ENCODE measurements at places on chromosomes 4 and X.
A peak's percentile ranks its signal among the peaks of the same experiment; 100 is the strongest.

- DNase-seq, result no peak
Measured at GRCh38 chr4:67082746-67083145, 462.6 kb downstream of the CENPC start.

DNA sequence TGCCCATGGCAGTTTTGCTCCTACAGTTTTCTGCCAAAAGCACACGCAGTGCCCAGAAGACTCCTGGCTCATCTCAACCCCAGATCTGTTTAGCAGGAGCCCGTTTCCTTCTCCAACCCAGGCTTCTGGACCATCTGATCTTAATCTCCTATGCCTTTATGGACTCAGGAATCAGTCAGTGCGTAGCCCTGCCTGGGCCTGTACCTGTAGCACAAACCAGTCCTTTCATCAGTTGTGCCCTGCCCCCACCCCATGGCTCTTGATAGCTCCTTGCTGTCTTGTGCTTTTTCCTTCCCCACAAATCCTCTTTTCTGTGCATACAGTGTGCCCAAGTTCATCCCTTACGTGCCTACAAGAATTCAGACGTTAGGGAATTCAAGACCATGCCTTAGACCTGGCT is 1.5 kb downstream of the ZNF718 start:
- no peak for DNase-seq

- peak; percentile 44 for DNase-seq
Measured at GRCh38 chr4:123986268-123986798, 589.7 kb downstream of the SPRY1 start.

- DNase-seq, result no peak
Measured at GRCh38 chr4:140070366-140070765, 83.6 kb downstream of the MAML3 start.

GRCh38 chrX:134622813-134623185 is 35.5 kb downstream of the PLAC1 start:
- DNase-seq, result no peak

DNA sequence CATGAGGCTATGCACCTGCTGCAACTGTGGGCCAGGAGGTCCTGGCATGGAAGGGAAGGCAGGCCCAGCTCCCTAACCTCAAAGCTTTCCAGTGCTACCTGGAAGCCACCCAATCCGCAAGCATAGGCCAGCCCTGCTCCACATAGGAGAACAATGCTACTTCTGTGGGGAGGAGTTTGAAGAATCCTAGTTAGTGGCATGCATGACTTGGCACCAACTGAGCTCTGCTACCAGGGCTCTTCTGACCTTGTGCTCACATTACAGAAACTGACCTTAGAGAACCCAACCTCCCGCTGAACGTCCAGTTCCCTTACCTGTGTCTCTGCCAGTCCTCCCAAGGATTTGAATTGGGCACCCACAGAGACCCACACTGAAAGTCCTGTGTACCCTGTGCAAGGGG is 58.8 kb downstream of the USP46 start:
- no peak for DNase-seq

- DNase-seq, result no peak
Measured at GRCh38 chr4:71449878-71450277, 111.1 kb downstream of the SLC4A4 start.

DNA sequence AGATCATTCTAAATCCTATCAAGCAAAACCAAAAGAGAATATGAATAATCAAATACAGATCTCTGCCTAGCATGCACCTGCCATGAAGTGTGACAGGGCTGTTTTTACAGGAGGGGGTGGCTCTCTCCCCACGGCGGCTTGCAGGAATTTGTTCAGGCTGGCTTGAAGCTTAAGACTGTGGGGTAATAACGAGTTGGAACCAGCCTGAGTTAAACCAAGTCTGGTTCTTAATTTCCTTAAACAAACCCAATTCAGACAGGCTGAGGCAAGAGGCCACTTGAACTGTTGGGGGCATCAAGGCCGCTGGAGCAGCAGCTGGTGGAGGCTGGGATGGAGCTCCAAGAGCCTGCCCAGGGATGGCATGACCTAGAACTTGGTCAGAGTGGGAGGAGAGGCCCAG is 45.1 kb upstream of the LGI2 start:
- DNase-seq, result no peak

GRCh38 chrX:130186651-130187050 is 14.9 kb downstream of the RAB33A start:
- no peak for DNase-seq

- no peak for DNase-seq
Measured at GRCh38 chr4:58166490-58166889, 1056.3 kb upstream of the IGFBP7 start.

- DNase-seq, result no peak
Measured at GRCh38 chr4:14070289-14070880, 442.9 kb upstream of the BOD1L1 start.

- no peak for DNase-seq
Measured at GRCh38 chrX:13126775-13127174, 82.4 kb upstream of the FAM9C start.

DNA sequence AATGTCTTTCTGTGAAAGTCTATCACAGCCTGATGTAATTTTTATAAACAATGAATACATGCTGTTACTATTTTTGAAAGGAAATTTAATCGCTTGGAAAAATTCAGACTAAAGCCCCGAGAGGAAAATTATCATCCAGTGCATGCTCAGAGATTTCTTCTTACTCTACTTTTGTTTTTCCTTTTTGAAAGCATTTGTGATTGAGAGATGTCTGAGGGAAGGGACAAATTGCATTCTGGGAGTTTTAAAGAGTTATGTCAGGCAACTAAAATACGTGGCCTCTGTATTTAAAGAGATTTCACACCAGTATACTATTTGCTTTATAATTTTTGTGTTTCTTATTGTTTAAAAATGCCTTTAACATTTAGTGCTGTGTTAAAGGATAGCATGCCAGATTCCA is 1.4 kb upstream of the ZFX start:
- DNase-seq, result no peak

GRCh38 chrX:31223817-31224216 is 152.0 kb upstream of the FTHL17 start:
- DNase-seq, result no peak

GRCh38 chr4:8176547-8177399 is 18.2 kb upstream of the ABLIM2 start:
- peak; percentile 40 for DNase-seq

- no peak for DNase-seq
Measured at GRCh38 chrX:95383778-95384177, 1300.9 kb upstream of the DIAPH2 start.

DNA sequence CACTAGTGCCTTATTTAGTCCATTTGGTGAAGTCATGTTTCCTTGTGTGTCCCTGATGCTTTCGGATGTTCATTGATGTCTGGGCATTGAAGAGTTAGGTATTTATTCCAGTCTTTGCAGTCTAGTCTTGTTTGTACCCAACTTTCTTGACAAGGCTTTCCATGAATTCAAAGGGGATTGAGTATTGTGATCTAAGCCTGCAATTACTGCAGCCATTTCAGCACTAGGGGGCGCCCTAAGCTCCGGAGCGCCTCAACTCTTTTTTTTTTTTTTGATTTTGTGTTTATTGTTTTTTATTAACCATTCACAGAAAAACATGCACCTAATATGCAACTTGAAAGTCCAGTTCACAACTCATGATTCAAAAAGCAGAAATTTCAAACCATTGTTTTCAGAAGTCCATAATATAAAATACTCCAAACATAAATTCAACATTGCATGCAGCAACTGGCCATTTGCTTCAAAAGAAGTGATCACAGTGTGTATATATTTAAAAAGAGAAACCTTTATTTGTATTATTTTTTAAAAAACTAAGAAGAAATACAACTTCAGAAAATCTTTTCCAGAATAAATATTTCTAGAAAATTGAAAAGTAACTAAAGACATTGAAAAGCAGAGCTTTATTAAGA is 59.2 kb downstream of the PTPN13 start:
- no peak for DNase-seq

DNA sequence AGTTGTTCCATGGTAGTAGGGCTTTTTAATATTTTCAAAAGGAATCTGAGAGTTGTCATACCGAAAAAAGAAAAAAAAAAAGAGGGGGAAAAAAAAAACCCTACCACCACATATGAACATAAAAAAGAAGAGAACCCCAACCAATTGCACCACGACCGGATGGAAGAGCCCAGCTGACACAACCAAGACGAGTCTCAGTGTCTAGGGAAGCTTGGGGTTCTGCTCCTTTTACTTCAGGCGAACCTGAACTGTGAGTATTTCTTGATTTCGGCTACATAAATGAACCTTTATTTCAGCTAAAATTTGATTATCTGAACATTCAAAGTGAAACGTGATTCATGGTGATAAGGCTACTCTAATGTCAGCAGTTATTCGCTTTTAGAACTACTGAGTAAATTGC is at the start of gene GPR34:
TSS of gene GPR34 (plus strand) at position 139 of the 400 bp plus-strand sequence. CDS start 6,661 bp downstream, outside the sequence.
- no peak for DNase-seq

DNA sequence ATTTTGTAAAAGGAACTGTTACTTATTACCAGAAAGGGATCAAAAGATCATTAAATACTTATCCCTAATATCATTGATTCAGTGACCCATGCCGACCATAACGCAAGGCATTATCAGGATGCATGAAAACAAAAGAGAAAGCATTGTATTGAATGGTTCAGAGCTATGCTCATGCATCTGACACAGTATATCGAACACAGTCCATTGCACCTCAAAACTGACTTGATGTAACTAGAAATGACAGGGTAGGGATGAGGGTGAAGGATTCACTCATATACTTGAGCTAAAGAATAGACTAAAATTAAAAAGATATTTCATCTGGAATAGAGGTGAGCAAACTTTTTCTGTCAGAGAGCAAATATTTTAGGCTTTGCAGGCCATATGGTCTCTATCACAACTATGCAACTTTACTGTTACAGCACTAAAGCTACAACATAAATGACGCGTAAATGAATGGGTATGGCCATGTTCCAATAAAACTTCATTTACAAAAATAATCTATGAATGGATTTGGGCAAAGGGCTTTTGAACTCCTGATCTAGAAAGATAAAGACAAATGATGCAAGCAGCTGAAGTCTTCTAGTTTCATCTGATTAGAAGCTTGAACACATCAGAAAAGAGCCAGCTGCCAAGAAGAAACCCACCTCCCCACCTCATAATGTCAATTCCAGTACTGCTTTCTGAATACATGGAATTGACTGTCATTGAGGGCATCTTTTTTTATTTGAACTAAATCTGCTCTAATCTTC is 12.9 kb upstream of the SPP1 start:
- no peak for DNase-seq

GRCh38 chr4:140237616-140238350 is 83.8 kb upstream of the MAML3 start:
- DNase-seq, result peak; percentile 70

DNA sequence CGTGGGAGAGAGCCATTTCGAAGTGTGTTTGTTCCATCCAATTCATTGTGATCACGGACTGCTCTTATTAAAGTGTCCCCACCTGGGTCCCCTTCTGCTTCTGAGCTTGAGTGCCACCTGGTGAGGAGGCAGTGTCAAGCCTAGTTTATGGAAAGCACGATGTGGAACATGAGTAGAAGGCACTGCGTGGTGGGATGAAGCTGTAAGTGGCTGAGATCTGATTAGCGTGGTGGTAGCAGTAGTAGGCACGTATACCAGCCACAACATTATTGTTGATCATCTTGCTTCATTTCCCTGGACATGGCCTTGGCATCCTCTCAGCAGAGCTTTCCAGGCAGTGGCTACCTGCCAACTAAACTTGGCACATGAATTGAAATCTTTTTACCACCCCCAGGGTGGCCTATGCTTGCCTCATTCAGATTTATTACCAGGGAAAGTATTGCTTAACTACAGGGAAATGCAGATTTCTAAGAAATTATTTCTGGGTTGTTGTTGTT is 46.4 kb downstream of the GPAT3 start:
- DNase-seq, result no peak

- no peak for DNase-seq
Measured at GRCh38 chr4:90145319-90145718, 18.1 kb downstream of the CCSER1 start.

- DNase-seq, result no peak
Measured at GRCh38 chr4:56666279-56666678, 14.8 kb downstream of the HOPX start.

DNA sequence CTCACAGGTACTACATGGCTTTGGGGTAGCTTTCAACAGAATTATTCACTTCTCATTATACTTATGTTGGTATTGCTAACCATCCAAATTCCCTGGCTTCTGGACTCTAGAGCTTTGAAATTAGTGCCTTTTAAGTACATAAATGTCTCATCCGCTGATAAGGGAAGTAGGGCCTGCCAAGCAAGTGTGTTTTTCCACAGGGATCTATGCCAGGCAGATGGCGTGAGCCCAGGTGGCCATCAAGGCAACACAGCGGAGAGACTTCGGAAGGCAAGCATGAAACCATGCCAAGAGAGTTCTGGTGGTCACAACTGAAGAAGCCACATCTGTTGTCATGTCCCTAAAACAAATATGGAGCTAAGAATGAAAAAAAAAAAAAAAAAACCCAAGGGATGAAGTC is 503.1 kb upstream of the LCORL start:
- no peak for DNase-seq

DNA sequence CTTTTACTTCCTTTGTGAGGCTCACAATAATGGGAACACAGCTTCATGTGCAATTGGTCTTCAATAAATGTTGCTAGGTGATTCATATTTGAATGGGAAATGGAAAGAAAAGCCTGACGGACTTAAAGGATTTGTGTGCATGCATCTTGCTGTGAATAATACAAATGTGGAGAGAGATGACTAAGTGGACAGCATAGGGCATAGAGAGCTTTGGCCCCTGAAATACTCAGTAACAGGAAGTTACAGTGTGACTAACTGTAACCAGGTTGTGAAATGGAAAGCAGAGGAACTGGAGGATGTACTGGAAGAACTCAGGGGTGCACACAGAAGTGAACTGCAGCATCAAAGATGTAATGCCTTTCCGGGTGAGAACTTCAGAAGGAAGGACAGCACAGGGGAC is 206.7 kb downstream of the MGST2 start:
- DNase-seq, result no peak
